ENCODE measurements at places on chromosomes 4 and X.
A peak's percentile ranks its signal among the peaks of the same experiment; 100 is the strongest.

- no peak for DNase-seq
These were observed 60.4 kb upstream of the BCOR start for GRCh38 chrX:40158036-40158706.

- no peak for DNase-seq
These were observed 729 bp upstream of the CPLX1 start for GRCh38 chr4:826508-827208.

DNA sequence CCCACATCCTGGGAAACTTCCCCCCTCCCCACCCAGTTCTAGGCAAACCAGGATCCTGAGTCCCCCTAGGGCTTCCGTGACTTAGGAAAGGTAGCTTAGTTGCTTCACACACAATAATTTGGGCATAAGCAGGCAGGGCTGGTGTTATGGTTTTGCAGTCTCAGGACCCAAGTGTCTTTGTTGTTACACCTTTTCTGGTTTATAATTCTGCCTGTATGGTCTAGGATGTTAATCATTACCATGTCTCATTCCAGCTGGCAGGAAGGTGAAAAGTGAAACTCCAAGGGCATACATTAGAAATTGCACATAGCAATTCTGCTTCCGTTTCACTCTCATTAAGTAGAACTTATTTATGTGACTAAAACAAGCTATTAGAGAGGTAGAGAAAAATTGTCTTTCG, 16.8 kb downstream of the UGT8 start:
- DNase-seq, result no peak

DNA sequence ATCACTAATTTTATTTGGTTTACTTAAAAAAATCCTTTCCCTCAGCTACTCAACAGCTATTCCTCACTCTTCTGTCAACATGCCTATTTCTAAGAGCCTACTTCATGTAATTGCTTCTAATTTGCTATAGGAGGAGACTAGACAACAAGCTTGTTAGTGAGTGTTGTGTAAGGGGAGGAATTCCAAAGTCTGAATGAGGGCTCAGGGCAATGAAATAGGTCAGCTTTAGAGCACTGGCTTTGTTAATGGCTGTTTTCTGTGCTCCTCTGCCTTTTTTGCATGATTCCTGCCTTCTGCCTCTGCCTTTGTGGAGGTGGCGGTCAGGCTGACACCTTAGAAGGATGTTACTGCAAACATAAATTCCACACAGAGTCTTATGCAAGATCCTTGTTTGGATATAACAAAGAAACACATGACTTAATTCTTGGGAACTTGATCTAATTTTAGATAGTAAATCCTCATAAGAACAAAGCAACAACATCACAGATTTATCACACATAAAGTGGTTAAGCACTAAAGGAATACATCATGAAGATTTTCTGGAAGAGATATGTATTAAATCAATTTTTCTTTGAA, 15.0 kb upstream of the PAGE1 start:
- DNase-seq, result no peak

GRCh38 chr4:60344908-60345307, 855.2 kb upstream of the ADGRL3 start:
- no peak for DNase-seq

DNA sequence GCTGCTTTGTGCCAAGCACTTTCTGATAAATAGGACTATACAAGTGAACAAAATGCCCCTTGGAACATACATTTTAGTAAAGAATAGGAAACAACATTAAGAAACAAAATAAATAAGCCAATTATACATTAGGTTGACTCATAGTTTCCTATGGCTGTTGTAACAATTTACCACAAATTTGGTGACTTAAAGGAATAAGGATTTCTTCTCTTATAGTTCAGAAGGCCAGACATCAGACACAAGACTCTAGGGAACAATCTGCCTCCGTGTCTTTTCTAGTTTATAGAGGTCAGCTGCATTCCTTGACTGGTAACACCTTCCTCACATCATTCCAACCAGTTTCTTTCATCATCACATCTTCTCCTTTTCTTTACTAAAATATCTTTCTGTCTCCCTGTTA, 235.9 kb upstream of the PCDH18 start:
- no peak for DNase-seq

- DNase-seq, result no peak
These were observed 613.4 kb upstream of the NR3C2 start for GRCh38 chr4:149055624-149056023.

GRCh38 chr4:28462766-28463700, 1602.4 kb downstream of the STIM2 start:
- no peak for DNase-seq

DNA sequence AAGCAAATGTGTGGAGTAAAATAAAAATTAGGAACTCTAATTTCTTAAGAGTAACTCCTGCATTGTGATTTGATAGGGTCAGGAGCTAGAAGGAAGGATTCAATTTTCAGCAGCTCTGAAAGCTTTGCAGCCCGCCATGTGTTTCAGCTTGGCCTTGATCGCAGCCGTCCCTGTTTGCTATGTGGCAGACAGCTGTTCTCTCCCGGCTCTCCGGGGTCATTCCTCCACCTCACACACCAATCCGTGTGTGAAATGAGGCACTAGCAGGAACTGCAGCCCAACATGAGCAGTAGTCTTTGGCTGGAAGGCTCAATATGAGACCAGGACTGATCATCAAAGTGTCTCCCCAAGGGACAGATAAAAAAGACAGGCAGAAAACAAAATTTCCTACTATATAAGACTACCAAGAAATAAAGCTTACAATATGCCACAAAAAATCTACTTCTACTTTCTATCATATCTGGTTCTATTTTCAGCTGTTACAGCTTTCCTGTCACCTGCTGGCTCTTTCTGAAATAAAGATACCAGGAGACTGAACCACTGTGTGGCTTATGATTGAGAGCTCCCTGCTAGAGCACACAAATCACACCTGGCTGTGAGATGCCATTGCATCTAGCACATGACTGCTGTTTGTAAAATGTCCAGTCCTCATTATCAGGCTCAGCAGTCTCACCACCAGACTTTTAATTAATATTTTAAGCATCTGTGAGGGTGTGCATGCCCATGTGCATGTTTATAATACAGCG, 44.1 kb upstream of the SEC24B start:
- DNase-seq, result no peak

DNA sequence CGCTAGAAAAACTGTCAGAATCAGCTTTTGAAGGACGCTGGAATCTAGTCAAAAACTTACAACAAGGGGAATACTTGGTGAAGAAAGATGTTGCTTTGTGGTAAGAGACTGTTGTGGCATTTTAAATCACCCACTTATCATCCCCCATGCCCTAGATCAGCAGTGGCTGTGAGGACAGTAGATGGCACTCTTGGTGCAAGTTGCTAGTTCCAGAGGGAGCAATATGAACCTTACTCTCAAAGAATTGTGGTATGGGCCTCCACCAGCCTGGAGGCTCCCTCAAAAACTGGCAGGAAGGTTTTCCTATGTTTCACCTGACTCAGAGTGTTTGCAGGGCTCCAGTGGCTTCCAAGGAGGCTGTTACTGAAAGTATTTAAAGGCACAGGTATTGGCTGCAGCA, 37.7 kb upstream of the SLC16A2 start:
- no peak for DNase-seq

DNA sequence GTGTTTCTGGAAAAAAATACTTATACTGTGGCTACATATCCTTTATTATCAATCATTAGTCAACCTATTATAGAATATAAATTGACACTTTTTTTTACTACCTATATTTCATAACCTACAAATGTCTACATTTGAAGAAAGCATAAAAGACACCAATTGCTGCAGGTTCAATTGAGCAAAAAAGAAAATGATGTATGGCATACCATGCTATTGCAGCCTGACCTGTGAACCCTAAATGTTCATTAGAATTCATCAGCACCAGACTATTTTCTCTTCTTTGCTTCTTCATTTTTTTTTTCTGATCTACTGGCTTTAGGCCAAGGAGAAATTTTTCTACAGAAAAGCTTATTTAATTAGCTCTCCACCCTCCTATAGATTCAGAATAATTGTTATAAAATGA, 1628.2 kb upstream of the IGFBP7 start:
- no peak for DNase-seq

- peak; percentile 77 for DNase-seq
These were observed 23.2 kb upstream of the AASDH start for GRCh38 chr4:56410247-56411062.

- no peak for DNase-seq
These were observed 173.8 kb downstream of the IL15 start for GRCh38 chr4:141810038-141810711.

DNA sequence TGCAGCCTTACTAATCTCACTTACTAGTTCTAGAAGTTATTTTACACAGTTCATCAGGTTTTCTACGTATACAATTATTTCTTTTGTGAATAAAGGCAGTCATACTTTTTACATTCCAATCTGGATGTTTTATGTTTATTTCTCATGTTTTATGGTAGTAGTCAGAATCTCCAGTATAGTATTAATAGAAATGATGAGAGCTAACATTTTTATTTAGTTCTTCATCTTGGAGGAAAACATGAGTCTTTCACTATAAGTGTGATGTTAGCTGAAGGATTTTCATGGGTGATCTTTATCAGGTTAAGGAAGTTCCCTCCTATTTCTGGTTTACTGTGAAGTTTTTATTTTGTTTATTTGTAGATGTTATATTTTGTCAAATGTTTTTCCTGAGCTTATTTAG, 256.1 kb upstream of the GIMD1 start:
- no peak for DNase-seq

- no peak for DNase-seq
These were observed 241.1 kb downstream of the TACR3 start for GRCh38 chr4:103478734-103479133.

DNA sequence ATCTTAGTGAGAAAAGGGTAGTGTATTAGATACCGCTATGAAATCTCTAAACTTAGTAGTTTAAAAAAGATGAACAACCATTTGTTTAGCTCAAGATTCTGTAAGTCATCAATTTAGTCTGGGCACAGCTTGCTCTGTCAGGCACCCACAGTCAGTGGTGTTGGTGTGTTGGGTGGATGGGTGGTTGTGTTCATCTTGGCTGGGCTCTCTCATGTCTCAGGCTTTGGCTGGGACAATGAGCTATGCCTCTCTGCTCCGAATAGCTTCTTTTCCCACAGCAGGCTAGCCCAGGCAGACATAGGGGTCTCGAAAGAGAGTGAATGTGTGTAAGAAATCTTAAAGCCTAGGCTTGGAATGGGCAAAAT, 127.0 kb upstream of the GATB start:
- DNase-seq, result no peak

GRCh38 chrX:40169193-40170101, 71.7 kb upstream of the BCOR start:
- DNase-seq, result peak; percentile 59

DNA sequence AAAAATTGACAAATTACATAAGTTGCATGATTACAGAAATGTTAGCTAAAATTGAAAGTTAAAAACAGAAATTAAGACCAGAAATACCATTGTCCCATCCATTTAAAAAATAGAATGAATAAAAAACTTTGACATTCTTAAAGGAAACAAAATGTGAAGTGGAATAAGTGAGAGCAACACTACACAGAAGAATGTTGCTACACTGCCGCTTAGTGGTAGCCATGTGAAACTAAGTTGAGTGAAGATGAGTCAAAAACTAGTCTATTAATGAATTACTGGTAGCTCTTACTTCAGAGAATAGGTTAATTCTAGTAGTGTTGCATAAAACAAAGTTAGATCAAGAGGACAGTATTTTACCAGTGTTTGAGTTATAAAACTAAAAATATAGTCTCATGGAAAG, 571.0 kb upstream of the KLHL4 start:
- DNase-seq, result peak; percentile 14

- no peak for DNase-seq
These were observed 2.6 kb downstream of the SAT1 start for GRCh38 chrX:23785580-23785979.

GRCh38 chr4:94507708-94508107, 56.0 kb downstream of the PDLIM5 start:
- DNase-seq, result no peak

- peak; percentile 18 for DNase-seq
These were observed 151.8 kb downstream of the SLC7A11 start for GRCh38 chr4:138090150-138090917.

DNA sequence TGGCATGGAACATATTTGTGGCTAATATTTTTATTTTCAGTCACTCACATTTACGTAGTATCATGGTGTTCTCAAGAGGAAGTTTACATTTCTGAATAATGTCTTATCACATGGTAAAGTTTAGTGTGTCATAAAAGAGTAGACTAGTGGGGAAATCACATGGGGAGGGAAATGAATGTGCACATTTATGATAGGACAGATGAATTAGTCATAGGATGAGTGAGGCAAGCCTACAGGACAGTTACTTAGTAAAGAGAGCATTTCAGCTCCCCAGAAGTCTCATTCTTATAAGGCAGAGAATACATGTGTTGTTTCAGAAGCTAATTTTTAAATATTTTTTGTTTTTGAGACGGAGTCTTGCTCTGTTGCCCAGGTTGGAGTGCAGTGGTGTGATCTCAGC, 6.2 kb downstream of the GK start:
- no peak for DNase-seq

DNA sequence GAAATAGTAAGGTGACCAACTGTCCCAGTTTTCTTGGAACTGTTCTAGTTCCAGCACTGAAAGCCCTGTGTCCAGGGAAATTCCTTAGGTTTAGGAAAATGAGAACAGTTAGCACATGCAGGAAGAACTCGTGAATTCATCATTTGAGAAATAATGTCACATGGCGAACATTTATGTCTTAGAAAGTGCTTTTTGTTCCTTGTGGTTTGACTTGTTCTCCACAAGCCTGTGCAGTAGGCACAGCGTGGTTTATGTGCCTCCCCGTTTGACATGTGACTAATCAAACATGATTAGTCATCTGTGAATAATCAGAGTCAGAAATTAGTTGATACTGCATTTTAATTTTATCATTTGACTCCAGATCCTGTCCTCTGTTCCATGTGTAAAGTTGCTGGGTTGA, 556.0 kb upstream of the CPEB2 start:
- DNase-seq, result no peak

GRCh38 chrX:124307253-124307907, 25.1 kb upstream of the TEX13D start:
- no peak for DNase-seq

DNA sequence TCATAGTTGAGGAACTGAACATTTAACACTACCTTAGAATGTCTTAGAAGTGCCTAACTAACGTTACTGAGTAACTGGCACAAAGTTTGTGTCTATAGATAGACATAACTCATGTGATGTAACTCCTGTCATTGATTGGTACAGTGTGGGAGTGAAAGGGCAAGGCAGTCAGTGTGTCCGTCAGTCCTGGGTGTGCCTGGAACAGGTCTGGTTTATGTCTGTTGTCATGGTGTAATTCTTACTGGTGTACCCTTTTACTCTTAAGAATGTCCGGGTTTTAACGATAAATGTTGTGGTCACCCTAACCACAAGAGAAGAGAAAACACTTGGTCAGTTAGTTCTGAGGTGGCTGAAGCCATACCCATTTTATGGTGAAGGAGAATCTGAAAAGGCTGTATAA, 93.1 kb upstream of the ESX1 start:
- DNase-seq, result no peak

DNA sequence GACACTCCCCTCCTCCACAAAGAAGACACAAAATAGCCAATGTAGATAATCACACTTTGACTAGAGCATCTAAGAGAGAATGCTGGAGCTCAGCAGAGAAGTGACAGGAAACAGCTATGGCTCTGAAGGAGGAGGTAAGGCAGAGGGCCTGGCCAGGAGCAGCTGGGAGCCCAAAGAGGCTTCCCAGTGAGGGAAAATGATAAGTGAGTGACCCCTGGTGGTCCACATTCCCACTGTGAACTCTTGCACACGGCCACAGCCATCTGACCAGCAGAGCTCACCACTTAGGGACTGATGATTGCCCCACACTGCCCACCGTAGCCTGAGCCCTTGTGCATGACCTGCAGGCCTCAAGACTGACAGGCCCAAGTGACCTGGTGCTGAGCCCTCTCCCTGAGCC, 162.7 kb upstream of the GALNTL6 start:
- no peak for DNase-seq

Measured in NCI-H2081 treated with DMSO at 0.1 percent for 48 hours (cell line).